ENCODE measurements at places on chromosomes 4 and X. TPM values are rescaled to one million over a fixed set of nuclear protein-coding genes. Genes with fewer than 3 reads are reported as not detected.

The DSPP gene
- total RNA-seq = not detected

The DRD5 gene
- not detected for total RNA-seq

GRCh38 chr4:81758574-81759264, 287.0 kb upstream of the RASGEF1B start:
- no peak for DNase-seq

GRCh38 chrX:8870411-8870810, 69.2 kb upstream of the FAM9A start:
- no peak for DNase-seq
